ENCODE measurements at places on chromosomes 12 and 14.

DNA sequence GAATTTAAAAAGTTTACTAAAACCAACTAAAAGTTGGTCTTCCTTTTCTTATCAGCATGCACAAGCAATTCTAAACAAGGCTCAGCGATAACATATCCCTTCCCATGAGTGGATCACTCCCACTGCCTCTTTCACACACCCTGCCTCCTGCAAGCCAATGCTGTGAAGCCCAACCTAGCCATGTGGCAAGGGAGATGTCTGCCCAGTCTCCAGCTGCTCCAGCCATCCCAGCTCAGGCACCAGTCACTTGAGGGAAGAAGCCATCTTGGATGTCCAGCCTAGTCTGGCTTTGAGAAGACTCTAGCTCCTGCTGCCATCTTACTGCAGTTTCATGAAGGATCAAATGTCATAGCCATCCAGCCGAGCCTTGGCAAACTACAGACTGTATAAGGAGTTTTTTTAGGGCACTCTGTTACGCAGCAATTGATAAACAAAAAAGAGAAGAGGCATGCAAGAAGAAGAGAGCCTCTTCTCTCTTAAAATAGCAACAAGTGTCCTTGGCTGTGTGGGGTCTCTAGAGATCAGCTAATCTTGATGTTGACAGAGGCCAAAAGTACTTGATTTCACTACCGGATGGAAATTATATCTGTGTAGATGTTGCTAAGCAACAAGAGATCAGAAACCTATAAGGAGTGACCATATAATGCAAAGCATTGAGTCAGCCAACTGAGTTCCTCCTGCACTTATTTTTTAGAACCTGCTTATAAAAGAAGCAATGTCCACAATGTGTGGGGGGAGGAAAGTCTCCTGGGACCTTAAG, 108.9 kb downstream of the PTCSC3 start:
- DNase-seq, result no peak

DNA sequence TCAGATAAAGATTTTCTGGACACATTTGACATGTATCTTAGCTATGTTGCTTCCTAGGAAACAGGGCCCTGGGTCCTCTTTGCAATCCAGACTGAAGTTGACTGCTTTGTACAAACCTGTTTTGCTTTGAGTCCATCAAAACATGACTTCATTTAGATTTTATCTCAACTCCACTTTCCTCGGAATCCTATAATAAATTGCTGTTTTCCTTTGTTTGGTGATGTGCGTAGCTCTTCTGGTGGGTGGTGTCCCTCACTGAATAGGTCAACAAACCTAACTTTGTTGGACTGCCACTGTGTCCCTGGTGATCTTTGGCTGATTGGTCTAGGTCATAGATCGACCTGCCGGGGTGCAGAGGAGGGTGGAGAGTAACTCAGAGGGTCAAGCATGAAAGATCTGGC, 735 bp upstream of the P2RX7 start:
- DNase-seq, result no peak

DNA sequence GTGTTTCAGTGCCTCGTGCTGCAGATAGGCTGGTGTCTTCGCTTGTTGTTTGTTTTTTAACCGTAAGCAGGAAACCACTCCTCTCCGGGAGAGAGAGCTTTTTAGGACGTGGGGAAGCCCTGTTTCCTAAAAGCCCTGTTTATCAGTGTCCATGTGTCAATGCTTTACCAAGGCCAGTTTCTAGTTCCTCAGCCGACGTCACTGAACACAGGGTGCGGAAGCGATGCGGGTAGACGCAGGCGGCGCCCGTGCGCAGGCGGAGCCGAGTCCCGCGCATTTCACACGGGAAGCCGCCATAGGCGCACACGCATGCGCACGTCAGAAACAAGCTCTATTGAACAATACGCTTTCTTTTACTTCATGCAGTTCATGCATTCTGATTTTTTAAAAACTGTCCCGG, 79.8 kb downstream of the GLT1D1 start:
- DNase-seq, result no peak

DNA sequence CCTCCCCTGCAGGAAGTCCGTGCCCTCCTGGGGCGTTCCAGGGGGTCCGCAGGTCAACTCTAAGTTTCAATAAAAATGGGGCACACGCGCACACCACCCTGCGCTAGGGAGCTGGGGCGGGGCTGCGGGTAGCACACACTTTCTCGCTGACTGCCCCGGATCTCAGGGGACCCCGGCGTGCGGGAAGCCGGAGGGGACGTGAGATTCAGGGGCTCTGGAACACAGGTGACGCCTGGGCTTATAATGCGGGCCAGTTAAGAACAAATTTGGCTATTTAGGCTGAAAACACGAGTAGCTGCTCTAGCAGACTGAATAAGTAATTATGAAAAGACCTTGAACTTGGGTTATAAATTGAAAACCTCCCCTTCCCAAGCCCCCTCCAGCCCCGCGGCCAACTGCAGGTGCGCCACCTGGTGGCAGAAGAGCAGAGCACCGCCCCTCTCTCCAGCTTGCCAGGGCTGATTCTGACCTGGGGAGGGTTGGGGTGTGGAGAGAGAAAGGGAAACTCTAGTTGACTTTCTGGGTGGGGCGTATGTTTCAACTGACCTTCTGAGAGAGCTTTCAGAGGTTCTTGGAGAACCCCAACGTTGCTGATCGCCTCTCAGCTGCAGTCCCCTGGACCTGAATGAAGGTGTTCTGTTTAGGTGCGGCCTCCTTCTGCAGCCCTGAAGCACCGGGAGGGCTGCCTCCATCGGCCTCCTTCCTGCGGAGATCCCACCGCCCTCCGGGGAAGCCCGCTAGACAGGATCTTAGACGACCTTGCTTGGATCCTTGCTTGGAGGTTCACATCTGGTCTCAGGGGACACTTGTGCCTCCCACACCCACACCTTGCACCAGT, 118.4 kb upstream of the EVL start:
- peak; percentile 75 for DNase-seq
